ENCODE measurements at places on chromosomes 3 and 15.

DNA sequence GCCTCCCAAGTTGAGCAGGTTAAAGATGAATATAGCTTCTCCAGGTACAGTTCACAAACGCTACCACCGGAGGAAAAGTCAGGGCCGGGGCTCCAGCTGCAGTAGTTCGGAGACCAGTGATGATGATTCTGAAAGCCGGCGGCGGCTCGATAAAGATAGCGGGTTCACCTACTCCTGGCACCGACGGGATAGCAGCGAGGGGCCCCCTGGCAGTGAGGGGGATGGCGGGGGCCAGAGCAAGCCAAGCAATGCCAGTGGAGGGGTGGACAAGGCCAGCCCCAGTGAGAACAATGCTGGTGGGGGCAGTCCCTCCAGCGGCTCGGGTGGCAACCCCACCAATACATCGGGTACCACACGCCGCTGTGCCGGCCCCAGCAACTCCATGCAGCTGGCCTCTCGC, 61.4 kb downstream of the SNRK start:
- no peak for DNase-seq

GRCh38 chr15:61712129-61712759, 348.0 kb downstream of the VPS13C start:
- no peak for DNase-seq

GRCh38 chr3:27628026-27628750, 93.9 kb downstream of the EOMES start:
- DNase-seq: no peak

- DNase-seq: no peak
Measured at GRCh38 chr15:33675246-33675645, 293.1 kb upstream of the CHRM5 start.

- DNase-seq: no peak
Measured at GRCh38 chr3:20563251-20563650, 377.2 kb upstream of the SGO1 start.

DNA sequence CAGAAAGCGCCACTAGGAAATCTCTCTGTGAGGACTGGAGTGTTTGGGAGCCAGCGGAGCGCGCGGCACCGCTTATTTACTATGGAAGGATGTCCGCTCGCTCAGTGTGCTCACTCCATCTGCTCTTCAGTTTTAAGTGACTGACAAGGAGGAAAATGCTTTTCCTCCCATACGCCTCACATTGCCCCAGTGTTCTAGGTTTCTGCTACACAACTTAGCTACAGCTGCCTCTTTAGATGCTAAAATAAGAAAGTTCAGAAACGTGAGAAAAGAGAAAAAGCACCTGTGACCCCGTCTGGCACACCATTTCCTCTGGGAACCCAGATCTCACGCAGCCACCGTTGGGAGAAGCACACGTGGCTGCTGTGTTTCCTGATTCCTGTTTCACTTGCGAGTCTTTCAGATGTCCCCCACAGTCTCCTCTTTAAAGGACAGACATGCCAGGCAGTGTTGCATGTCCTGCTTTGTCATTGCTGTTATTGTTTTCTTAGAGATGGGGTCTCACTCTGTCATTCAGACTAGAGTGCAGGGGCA, 11.7 kb upstream of the MUSTN1 start:
- no peak for DNase-seq

DNA sequence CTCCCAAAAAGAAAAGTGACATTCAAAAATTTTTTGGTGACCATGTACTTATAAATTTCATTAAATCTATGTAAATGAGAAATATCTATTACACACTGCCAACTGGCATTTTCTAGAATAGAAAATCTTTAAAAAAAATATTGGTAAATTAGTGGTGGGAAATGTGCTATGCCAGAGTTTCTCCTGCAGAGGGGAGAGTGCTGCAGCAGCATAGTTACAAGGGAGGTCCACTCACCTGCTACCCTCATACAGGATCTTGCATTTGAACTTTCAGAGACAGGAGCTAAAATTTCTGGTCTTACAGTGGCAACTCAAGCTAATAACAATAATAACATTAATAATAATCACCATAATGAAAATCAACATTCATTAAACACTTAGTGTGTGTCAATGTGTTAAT, 459.6 kb downstream of the NSUN3 start:
- no peak for DNase-seq

DNA sequence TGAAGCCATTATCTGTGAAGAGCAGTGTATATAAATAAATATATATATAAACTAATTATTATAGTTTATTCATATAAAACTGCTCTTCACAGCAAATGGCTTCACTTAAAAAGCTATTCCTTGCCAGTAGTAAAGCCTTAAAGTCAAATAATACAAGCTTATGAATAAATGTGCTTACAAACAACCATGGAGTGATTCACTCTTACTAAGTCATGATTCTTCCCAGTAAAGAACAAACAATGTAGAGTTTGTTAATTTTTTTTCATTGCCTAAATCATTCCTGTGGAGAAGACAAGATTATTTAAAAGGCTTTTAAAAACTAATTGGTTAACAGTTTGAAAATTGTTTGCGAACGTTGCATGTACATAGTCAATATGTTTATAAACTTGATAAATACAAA, 140.7 kb downstream of the PLCH1 start:
- DNase-seq: no peak

DNA sequence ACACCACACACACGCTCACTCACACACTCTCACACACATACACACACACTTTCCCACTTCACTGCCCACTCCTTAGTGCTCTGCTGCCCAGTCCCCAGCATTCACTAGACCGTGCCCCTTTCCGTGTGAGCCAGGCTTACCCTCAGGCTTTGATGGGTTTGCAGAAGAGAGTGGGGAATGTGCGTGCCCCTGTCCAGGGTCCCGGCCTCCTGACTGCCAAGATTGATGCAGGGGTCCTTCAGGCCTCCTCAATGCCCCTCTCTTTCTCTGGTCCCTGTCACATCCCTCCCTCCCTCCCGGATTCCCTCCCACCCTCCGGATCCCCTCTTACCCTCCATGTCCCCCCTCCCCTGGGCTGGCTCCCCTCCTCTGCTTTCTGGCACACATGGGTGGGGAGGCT, 27.9 kb upstream of the KIF23 start:
- DNase-seq: no peak

GRCh38 chr3:33681667-33682066, 36.4 kb downstream of the CLASP2 start:
- DNase-seq: no peak

- no peak for DNase-seq
Measured at GRCh38 chr15:80480909-80481308, 76.7 kb downstream of the ARNT2 start.

- no peak for DNase-seq
Measured at GRCh38 chr3:141021261-141021660, 29.9 kb upstream of the SPSB4 start.

DNA sequence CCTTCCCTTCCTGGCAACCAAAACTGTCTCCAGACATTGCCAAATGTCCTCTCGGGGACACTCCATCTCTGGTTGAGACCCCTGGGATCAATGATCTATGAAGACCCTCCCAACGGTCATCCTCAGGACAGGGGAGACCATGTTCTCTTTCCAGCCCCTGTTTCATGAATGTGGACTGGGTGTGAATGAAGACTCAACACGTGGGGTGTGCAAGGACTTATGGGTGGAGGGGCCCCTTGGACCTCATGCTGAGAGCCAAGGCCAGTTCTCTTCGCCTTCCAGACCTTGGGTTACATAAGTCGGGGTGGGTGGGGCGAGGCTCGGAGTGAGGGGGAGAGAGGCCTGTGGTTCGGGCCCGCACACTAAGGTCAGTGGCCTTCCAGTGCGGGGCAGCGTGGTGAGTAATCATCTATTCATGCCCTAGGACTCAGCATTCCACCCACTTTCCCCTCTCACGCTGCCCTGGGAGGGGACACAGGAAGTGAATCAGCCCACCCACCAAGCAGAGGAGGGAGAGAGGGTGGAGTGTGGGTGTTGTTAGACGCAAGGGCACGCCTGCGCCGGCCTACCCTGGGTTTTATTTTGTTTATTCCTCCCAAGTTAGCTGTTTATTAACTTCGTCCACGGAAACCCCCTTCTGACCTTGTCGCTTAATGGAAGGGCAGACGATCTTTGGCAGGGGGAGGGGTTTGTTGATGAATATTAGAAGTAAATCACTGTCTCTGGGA, 6.7 kb downstream of the PAQR5 start:
- DNase-seq: no peak

GRCh38 chr3:171874251-171874681, 31.1 kb downstream of the TMEM212 start:
- DNase-seq: no peak

DNA sequence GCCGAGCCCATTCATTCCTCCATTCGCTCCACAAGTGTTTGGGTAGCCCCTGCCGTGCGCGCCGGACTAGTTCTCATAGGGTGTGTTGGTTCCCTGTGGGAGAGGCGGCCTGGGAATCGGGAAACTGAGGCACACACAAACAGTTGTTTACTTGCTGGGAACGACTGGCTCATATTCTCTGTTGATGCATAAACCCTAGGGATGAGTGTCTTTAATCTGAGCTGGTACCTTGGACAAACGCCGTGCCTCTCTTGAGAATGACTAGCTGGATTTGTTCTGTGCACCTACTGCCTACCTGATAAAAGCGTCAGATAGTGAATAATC, 737 bp downstream of the DNAJA4 start:
- no peak for DNase-seq

- no peak for DNase-seq
Measured at GRCh38 chr15:82963471-82964341, 11.2 kb upstream of the HOMER2 start.

GRCh38 chr3:42557854-42558253, 23.9 kb downstream of the SEC22C start:
- no peak for DNase-seq

GRCh38 chr15:85639752-85640381, 154.9 kb downstream of the KLHL25 start:
- DNase-seq: no peak

GRCh38 chr15:52103217-52104207, 9.1 kb downstream of the BCL2L10 start:
- DNase-seq: no peak

DNA sequence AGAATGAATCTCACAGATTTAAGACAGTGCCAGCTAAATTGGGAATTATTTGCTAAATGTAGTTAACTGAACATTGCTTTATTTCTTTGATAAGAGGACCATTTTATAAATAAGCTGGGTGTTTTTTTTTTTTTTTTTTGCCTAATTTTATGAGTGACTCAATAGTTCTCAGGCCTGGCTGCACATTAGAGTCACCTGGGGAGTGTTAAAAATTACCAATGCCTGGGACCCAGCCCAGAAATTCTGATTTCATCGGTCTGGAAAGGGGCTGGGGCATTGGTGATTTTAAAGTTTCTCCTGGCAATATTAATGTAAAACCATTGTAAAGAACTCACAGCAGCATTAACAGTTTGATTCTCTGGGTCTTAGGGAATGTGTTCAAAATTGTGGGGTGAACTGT, 51.2 kb upstream of the PHLDB2 start:
- no peak for DNase-seq

DNA sequence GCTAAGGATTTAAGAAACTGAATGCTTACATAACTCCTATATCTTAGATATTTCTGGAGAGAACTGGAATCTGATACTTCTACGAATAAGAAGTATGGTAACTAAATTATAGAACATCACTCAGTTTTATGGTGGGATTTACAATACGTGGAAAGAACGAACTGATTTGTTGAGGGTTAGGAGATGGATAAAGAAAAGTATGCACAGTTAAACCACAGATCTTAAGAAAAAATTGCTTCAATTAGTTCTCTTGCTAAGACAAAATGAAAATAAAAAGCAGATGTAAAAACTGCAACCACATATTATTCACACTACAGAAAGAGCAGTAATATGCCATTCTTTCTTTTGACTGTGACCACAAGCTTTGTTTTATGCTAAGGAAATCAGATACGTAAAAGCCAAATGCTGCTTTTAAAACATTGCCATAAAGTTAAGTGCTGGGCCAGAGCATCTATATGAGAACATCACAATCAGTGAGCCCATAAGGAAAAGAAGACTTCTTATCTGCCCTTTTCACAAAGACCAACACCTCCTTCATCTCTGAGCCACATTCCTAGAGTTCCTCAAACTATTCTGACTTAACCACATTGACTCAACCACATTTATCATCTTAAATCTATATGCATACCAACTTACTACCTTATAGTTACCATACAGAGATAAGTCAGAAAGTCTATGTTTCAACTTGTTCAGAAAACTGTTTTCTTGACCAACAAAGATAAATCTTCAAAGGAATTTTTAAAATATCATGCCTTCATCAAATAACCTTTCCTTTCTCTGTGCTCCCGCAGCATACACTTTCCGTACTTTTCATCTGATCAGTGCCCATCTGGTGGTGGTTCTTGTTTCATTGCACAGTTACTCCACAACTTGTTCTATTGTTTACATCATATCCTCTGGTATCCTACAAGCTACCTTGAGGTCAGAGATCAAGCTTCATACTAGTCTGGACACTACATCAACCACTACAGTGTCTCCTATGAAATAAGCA, 61.7 kb downstream of the FSIP1 start:
- DNase-seq: no peak

- no peak for DNase-seq
Measured at GRCh38 chr3:67377299-67377698, 277.1 kb downstream of the SUCLG2 start.

DNA sequence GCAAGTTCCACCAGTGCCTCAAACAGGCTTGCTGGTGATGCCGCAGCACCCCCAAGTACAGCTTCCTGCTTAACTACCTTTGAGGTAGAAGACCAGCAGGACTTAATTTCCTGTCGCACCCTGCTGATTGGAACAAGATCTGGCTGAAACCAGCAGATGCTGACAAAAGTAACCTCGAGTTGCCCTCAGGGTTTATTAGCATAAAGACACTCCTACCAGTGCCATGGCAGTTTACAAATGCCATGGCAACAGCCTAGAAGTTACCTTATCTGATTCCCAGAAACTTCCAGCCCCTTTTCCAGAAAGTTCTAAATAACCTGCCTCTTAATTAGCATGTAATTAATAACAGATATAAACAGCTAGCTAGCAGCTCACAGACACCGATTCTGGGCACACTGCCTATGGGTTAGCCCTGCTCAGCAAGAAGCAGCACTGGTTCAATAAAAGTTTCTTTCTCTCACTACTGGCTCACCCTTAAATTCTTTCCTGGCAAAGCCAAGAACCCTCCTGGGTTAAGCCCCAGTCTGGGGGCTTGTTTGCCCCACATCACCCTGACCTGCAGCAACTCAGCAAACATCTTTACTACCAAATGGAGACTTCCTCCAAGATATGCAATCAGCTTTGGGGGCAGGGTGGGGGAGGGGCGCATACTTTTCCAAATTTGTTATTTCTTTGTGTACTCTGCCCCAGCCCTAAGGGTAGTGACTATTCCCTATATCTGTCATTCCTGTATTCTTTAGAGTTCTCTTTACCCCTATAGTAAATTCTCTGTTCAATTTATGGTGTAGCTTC, 54.2 kb downstream of the MAP4 start:
- DNase-seq: no peak
